ENCODE measurements at places on chromosomes 5 and 9. TPM values are rescaled to one million over a fixed set of nuclear protein-coding genes. Genes with fewer than 3 reads are reported as not detected.

- no peak for DNase-seq
Observed at GRCh38 chr5:124438903-124439281, 307.5 kb downstream of the ZNF608 start.

- no peak for DNase-seq
Observed at GRCh38 chr5:110623874-110624273, 102.6 kb downstream of the TMEM232 start.

- DNase-seq: no peak
Observed at GRCh38 chr9:83966209-83966582, 13.8 kb downstream of the HNRNPK start.

- DNase-seq: no peak
Observed at GRCh38 chr5:171595801-171596231, 176.4 kb downstream of the FGF18 start.

The PRKAA1 gene
- polyA plus RNA-seq: 84.8 TPM

The PRPF4 gene
- polyA plus RNA-seq: 36.7 TPM

The BDP1 gene
- 42.2 TPM for polyA plus RNA-seq

Data from renal cortex interstitium (tissue), 15 donors.